ENCODE measurements at places on chromosomes 16 and 17.

DNA sequence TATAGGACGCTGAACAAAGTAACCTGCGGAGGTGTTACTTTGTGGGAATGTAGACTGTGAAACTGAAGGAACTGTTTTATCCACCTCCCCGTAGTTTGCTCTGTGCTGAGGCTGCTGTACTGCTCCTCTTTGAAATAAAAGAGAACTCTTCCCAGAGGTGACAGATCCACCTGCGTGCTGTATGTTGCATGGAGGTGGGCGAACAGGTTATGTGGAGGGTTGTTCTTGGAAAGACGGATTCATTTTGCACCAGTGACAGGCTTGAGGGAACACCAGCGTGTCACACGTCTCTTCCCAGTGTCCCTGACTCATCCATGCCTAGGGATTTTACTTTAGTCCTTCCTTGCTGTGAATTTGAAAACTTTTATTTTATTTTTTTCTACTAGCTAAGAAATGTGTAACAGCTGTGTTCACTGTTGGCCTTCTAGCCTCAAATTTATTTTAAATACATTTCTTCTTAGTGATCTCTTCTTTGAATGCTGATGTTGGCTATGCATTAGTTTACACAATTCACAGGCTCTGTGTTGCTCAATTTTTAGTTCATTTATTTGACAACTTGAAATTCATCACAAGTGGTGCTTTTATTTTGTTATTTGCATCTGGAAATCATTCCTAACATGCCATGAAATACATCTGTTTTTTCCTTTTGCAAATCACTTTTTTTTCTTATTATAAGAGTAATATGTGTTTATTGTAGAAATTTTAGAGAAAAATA is 512.4 kb downstream of the CDH13 start:
- no peak for DNase-seq

DNA sequence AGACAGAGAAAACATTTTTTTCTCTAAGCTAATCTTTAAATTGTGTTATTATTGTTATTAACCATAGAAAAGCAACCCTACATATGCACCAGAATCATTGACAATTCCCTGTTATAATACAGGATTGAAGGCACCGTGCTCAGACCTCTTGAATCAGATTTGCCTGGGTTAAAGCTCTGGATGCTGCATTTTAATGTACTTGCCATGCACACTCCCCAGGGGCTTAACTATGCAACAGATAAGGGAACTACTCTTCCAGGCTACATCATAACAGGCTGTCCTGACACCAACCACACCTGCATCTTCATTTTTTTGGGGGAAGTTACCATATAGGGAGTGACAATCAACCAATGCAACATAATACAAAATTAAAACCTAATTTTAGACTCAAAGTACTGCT is 1187.6 kb upstream of the CDH8 start:
- no peak for DNase-seq

DNA sequence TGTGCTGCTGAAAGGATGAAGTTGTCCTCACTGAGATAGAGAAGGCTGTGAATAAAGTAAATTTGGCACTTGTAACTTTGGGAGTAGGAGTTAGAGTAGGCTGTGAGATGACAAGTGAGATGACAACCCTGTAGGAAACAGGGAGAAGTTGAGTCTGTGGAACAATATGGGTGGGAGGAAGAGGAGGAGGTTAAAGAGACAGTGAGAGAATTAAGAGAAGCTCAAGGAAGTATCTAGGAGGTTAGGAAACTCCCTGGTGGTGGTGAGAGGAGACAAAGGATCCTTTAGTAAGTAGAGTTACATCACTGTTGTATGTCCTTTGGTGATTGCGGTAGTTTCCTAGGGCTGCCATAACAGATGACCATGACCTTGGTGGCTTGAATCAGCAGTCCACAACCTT is 10.7 kb upstream of the HSD17B2 start:
- DNase-seq, result no peak

DNA sequence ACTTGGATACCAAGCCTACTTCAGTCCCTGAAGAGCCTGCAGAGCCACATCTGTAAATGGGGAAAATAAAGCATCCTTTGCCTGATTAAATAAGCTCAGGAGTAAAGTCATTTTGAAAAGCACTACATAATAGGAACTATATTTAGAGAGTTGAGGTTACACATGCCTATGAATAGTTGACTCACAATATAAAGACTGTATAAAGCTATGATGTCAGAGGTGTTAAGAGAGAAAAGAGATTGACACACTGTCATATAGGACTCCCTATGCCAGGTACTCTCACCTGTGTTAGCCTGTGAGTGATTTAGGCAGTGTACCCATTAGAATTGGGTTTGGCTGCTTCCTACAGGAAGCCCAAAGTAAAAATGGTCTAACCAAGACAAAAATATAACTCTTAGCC is 87.7 kb upstream of the CRHR1 start:
- no peak for DNase-seq

- no peak for DNase-seq
Observed at GRCh38 chr17:79220713-79221291, 146.2 kb downstream of the ENGASE start.

DNA sequence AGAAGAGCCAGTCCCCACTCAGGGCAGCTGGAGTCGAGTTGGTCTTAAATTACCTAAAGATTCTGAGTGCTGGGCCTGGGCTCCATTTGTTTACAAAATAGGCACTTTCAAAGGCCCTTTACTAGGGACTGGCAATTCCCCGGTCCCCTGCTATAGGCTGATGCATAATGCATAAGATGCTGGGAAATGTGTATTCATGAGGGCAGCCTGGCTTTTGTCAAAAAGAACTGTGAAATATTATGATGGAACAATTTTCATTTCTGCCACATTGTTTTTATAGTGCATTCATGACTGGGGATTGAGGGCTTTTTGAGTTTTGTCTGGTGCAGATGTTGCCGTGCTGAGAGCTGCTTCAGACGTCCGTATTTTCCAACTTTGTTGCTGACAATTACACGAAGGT is 617.0 kb upstream of the CDH5 start:
- DNase-seq, result no peak
